ENCODE measurements at places on chromosomes 11 and 22.

- DNase-seq = no peak
These were observed 470.1 kb upstream of the LARGE1 start for GRCh38 chr22:34390400-34390799.

- no peak for DNase-seq
These were observed 39.6 kb downstream of the CSNK2A3 start for GRCh38 chr11:11313426-11313825.

DNA sequence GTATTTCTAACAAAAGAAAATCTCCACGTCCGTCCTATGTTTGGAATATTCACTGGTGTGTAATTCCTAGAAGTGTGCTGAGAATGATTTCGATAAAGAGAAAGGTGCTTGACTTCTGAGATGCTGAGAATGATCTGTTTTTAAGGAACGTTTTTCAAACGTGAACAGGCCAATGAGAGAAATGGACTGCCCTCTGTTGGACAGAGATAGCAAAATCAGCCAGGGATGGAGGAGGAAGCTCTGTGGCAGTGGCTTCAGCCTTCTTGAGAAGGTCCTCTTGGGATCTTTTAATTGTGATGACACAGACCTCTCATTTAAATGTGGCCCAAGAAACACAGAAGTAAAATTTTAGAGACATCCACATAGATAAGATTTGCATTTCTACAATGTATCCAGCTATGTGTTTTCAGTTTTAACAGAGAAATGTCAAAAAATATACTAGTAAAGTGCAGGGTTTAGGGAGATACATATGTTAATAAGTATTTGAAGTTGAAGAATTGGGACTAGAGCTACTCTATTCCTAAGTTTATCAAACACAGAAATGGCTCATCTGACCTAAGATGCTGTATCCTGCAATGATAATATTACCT lies 84.0 kb upstream of the RCN1 start:
- no peak for DNase-seq

DNA sequence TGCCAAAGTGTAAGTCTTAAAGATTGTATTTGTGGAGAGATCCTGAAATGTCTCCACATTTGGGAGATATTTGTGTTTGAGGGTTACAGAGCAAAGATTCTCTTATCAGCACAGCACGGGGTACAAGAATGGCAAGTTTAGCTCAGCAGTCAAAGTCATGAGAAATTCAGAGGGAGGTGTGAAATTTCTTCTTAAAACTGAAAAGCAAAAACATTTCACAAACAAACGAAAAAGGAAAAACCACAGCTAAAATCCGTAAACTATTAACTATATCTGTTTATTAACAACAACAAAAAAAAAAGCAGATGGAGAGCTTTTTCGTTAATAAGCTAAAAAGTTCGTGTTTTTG lies 40.9 kb upstream of the ETS1 start:
- no peak for DNase-seq

GRCh38 chr11:86274999-86275398 lies 27.0 kb upstream of the HIKESHI start:
- DNase-seq = no peak

- DNase-seq = no peak
These were observed 41.9 kb upstream of the EMID1 start for GRCh38 chr22:29163808-29164207.

GRCh38 chr11:117997823-117998579 lies 11.8 kb downstream of the IL10RA start:
- DNase-seq = no peak

DNA sequence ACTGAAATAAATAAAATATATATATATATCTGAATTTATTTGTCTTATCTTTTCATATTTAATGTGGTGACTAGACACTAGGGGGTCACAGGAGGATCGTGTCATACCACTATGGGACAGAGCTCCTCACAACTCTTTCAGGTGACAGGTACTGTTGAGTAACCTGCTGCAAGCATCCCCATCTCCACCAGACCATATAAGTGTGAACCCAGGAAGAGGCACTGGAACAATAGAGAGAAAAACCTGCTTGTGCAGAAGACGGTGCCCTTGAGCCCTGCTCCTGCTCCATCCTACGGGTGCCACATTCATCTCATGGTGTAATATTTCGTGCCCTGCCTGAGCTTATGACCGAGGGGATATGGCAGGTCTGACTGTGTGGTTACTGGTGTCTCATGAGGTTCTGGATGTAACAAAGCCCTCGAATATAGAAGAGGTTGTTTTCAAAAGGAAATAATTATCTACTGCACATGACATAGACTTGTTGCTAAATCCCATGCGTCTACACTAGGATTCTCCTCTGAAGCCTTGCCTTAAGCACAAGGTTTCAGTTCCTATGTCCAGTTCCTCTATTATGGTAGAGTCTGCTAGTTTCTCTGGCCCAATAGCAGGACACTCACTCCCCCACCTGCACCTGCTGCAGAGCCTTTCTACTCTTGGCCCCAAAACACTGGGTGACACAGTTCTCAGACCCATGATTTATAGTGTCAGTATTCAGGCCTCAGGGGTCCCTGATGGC lies 70.4 kb downstream of the GGTLC2 start:
- DNase-seq = no peak

GRCh38 chr11:112794331-112794846 lies 166.8 kb upstream of the NCAM1 start:
- no peak for DNase-seq

- DNase-seq = no peak
These were observed 24.7 kb downstream of the DSCAML1 start for GRCh38 chr11:117772360-117772759.

GRCh38 chr22:37202716-37203115 lies 9.6 kb downstream of the SSTR3 start:
- DNase-seq = no peak

DNA sequence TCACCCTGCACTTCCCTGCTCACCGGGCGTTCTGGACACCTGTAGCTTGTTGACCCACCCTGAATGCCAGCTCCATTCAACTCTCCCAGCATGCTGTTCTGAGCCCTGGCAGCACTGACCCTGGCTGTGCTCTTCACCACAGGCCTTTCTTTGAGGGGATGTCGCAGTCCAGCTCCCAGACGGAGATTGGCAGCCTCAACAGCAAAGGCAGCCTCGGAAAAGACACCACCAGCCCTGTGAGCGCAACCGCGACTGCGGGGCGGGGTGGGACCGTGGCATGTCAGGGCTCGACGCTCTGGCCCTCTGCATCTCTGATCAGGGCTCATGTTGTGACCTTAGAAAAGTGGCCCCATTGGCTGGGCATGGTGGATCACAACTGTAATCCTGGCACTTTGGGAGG lies 47.4 kb upstream of the RAB1B start:
- no peak for DNase-seq

DNA sequence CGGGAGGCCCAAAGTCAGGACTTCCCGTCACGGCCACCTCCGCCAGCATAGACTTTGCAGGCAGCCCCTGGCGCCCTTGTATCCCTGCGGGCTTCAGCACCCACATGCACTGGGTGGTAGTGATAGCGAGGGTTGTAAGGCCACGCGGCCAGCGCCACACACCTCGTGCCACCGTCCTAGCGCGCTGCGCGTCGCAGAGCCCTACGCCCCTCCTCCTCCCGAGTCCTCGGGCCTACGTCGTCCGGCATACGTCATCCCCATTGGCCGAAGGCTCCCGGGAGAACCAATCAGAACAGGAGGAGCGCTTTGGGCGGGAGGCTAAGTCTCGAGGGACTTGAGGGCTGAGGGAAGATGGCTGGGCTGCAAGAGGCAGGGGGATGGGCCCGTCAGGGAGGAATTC lies 1.3 kb upstream of the BTBD18 start:
- DNase-seq = no peak

- no peak for DNase-seq
These were observed 39.4 kb downstream of the IRAG1 start for GRCh38 chr11:10653946-10654810.

- no peak for DNase-seq
These were observed 66.9 kb upstream of the SESN3 start for GRCh38 chr11:95297680-95298452.

GRCh38 chr22:29816980-29817379 lies 21.1 kb downstream of the ASCC2 start:
- DNase-seq = no peak

DNA sequence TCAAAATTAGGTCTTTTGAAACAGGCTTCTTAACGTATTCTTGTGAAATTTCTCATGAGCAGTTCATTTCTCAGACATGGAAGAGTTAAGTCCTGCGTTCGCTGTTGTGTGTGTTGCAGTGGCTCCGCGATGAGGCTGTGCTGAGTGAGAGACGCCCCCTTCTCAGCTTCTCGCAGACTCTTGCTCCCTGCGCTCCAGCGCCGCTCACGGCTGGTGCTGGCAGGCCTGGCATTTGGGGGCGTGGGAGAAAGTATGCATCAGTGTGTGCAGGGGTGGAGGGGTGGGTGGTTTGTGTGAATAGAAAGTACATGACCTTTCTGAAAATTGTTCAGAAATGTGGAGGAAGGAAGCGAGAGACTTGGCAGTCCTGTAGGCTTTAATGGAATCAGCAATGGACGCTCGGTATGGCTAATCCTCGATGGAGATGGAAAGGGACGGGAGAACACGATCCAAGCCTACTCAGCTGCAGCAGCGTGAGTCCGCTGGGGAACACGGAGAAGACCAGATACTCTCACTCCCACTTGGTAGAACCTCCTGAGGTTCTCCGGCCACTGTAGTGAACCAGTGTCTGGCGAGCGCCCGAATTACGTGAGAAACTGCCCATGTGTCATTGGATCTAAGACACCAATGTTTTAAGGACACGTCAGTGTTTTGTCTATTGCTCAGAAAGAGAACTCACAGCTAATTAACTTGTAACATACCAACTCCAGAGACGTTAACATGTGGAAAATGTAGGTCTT lies 5.9 kb downstream of the TAB1 start:
- no peak for DNase-seq

- DNase-seq = no peak
These were observed 138.9 kb downstream of the SPON1 start for GRCh38 chr11:14101388-14101787.

DNA sequence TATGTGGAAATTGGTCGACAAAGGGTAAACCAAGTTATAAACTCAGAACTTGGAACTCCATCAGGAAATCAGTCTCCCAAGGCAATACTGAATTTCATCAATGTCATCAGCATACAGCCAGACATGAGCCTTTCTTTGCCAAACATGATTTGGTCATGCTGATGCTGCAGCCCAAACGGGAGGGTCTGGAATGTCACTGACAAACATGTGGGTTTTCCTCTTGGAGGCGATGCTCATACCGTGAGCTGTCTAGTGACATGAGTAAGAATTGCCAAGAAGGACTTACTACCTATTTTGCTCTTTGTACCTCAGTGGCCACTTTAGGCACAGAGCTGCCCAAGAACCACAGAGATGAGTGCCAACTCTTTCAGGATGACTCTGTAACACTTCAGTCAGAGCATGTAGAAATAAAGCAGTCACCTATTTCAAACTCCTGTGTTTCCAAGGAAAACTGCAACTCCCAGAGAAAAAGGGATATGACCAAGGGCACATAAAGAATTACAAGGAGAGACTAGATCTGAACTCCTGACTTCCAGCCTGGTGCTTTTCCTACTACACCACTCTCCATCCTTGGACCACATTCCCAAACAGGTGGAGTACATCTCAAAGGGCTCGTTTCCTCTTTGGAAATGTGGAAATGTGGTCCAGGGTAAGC lies 24.3 kb upstream of the MRGPRX2 start:
- DNase-seq = no peak

DNA sequence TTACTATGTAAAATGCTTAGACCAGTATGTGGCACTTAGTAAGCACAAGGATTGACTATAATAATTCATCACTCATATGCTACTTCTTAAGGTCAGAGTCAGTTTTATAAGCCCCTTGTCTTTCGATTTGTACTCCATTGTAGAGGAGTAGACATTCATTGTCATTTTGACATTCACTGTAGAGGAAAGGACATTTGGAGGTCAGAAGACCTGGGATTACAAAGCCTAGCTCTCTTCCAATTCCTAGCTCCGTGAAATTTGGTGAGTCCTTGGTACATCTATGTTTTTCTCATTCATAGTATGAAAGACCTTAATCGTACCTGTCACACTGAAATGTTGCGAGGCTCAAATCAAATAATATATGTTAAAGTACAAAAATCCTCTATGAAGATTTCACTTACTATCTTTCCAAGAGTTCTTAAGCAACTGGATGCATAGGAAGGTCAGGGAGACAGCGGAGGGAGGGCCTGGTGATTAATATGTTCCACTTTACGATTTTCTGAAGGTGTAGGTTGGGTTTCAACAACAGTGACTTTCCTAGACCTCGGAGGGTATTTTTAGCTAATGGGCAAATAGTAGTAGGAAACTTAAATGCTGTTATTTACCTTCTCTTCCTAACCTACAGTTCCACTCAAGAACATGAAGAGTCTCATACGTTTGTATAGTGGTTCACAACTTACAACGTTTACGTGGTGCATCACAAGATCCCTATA lies 1.4 kb upstream of the EMSY start:
- DNase-seq = no peak

GRCh38 chr11:115555336-115556090 lies 51.3 kb upstream of the CADM1 start:
- no peak for DNase-seq

GRCh38 chr11:86158704-86159580 lies 85.6 kb upstream of the EED start:
- DNase-seq = no peak
